ENCODE measurements at places on chromosomes 4 and X. TPM values are rescaled to one million over a fixed set of nuclear protein-coding genes. Genes with fewer than 3 reads are reported as not detected.

The IL3RA gene
- total RNA-seq = 0.19 TPM

The MAGEA4 gene
- not detected for total RNA-seq

The P2RY10 gene
- total RNA-seq = not detected

The PLXNB3 gene
- 4.2 TPM for total RNA-seq

The TKTL1 gene
- total RNA-seq = not detected

The GUCY1B1 gene
- total RNA-seq = 1.7 TPM

The PPEF2 gene
- total RNA-seq = 0.19 TPM

The GEMIN8 gene
- 11.9 TPM for total RNA-seq

The ARHGAP6 gene
- total RNA-seq = 4.4 TPM

The RASGEF1B gene
- 1.2 TPM for total RNA-seq

The DNAAF6 gene
- not detected for total RNA-seq

The CACNA1F gene
- total RNA-seq = not detected

The SSX2 gene
- total RNA-seq = not detected

The MAP7D3 gene
- 23.0 TPM for total RNA-seq

The ESX1 gene
- not detected for total RNA-seq

The ZNF827 gene
- 2.3 TPM for total RNA-seq

The POU4F2 gene
- not detected for total RNA-seq

The MAGEB17 gene
- total RNA-seq = not detected

The MUC7 gene
- total RNA-seq = not detected

The GPRASP1 gene
- 7.3 TPM for total RNA-seq

The CXCL1 gene
- 80.9 TPM for total RNA-seq

The TTC29 gene
- total RNA-seq = not detected

The TMPRSS11F gene
- not detected for total RNA-seq

The CLDN34 gene
- not detected for total RNA-seq
